Pancreas (tissue), 10 donors: ENCODE measurements at places on chromosomes 1 and 21. TPM values are rescaled to one million over a fixed set of nuclear protein-coding genes. Genes with fewer than 3 reads are reported as not detected.
A peak's percentile ranks its signal among the peaks of the same experiment; 100 is the strongest.

DNA sequence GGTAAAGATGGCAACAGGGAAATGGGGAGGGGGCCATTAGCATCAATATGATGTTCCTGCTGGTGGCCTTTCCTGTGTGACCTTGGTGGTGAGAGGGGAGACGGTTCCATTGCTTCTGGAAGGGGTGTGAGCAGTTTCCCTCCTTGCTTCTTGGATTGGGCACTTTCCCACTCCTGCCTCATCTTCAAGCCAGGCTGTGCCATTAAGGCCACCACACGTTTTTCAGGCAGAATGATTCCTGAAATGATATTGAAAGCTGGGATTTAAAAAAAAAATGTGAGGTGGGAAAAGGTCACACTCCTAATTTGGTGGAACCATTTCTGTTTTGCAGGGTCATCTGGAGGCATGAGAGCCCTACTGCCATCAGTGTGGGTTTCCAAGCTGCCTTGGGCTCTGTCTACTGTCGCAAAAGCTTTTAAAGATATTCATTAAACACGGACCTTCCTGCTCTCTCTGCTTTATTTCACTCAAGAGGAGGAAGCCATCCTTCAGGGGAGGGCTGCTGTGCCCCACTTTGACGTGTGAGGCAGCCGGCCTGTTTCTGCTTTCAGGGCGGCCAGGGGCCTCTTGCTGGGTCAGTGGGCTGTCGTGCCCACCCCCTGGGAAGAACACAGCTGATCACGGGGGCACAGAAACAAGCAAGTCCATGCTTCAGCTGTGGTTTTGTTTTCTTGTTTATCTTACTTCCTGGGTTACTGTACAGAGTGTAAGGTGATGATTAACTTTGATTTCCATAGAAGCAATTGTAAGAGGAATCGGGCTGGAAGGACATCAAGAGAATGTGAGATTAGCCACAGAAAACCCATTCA is 8.0 kb downstream of the RIIAD1 start:
- no peak for DNase-seq

DNA sequence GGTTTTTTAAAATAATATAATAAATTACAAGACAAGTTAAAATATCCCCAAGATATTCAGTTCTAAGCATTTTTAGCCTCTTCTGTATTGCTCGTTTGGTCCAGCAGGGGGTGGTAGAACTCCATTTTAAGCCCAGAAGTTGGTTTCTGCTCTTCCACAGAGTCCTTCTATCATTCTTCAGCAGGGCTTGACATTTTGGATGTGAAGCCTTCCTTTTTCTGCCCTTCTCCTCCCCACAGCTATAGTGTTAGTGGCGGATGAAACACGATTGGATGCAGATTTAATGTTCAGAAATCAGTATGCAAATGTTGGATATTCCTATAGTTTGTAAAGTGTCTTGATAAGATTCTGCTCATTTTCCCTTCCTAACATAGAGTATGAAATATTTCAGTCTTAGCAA is 1.4 kb downstream of the NCAM2 start:
- no peak for DNase-seq

DNA sequence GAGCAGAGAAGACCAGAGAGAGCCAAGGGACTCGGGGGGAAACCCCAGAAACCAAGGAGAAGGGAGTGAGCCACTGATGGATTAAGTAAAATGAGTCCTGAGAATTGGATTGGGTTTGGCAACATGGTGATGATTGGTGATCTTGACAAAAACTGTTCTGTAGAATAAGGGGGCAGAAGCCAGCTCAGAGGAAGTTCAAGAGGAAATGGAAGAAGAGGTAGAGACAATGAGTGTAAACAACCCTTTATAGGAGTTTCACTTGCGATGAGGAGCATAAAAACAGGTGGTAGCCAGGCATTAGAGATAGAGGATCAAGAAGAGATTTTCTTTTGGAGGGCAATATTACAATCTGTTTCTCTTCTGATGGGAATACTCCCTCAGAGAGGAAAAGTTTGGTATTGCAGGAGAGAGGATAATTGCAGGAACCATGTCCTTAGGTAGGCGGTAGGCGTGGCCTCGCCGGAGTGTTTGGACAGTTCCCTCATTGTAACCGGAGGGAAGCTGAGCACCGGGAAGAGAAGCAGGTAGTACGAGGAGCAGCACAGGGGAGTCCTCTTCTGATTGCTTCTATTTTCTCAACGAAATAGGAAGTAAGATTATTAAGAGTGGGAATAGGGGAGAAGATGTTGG is 68.4 kb upstream of the TENT5C start:
- peak; percentile 80 for DNase-seq

DNA sequence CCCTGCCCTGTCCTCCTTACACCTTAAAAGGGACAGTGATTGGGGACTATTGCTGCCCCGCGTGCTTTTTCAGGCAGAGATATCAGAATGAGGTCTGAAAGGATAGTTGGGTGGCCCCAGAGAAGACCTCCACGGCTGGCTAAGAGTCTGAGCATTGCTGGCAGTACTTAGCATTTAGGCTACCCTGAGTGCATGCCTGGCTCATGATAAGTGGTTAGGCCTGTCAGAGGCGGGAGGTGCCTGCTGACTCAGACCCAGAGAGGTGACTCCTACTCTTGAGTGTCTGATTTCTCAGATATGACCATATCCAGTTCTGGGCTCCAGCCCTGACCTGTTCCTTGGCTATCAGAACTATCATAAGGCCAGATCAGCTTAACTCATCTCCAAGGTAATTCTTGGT is 213.7 kb downstream of the PBX1 start:
- peak; percentile 74 for DNase-seq

DNA sequence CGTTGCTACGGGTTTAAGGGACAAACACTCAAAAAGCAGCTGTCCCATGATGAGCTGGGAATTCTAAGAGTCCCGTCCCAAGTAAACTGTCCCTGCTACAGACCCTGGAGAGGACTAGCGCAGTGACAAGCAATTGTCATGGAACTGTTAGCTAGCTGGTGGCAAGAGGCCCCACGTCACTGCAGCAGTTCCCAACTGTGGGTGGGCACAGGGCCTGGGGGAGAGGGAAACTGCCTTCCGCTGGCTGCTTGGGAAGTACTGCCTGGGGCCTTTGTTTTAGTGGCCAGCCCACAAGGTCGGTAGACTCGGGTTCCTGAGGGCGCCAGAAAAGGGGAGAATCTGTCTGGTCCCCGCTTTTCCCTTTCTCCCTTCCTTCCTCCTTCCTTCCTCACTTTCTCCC is 97.4 kb downstream of the LACTBL1 start:
- no peak for DNase-seq

DNA sequence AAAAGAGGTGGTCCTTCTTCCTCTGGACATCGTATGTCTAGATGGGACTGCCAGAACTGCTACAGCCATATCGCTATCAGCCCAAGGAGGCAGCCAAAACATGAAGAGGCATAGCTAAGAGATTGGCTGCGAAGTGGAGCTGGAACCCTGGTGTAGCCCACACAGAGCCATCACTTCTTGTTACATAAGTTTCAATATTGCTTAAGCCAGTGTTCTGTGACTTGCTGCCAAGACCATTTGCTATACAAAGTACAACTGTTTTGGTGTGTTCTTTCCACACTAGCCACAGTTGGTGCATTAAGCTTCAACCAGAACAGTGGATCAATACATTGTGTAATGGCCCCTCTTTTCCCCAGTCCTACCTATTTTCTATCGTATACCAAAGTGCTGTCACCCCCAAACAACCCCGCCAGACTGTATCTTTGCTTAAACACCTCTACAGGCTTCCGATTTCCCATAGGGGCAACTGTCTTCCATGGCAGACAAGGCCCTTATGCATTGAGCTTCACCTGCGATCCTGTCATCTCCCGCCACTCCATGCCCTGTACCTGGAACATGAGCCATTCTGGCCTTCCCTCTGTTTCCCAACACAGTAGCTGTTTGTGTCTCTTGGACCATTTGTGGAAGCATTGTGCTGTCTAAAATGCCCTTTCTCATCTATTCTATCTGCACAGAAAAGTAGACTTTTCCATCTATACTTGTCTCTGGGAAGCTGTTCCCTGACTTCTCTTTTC is 241.8 kb downstream of the TTLL7 start:
- no peak for DNase-seq

- DNase-seq: no peak
These were observed 144.8 kb upstream of the VANGL1 start for GRCh38 chr1:115496904-115497527.

DNA sequence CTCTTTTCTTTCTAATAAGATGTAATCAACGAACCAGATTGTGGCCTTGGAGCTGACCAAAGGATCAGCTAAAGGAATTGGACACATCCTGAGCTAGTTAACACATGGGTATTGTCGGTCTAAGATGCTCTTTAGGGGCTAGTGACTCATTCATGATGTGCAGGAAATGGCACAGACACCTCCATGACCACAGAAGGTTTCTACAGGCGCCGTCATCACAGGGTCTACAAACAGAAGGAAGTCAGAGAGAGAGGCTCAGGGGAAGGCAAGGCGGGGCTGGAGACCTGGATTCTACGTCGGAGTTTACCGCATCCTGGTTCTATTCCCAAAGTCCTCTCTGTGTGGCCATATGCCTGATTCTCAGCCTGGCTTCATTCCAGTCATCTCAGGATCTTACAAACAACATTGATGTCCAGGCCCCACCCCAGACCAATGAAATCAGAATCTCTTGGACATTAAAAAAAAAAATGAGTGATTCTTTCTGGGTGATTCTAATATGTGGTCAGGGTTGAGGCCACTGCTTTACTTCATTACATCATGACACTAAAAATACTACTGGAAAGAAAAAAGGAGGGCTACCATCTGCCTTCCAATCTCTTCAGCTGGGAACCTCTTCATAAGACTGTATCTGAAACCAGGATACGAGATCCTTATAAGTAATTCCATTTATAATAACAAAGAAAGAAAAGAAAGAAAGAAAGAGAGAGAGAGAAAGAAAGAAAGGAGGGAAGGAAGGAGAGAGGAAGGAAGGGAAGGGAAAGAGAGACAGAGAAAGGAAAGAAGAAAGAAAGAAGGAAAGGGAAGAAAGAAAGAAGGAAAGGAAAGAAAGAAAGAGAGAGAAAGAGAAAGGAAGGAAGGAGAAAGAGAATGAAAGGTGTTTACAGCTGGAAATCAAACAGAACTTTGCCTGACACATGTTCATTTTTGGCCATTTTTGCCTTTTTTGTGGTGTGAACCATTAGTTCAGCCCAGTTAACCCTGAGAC is 11.6 kb upstream of the KCNJ15 start:
- no peak for DNase-seq

- no peak for DNase-seq
These were observed 1.1 kb downstream of the SPSB1 start for GRCh38 chr1:9293533-9294404.

- DNase-seq: no peak
These were observed 92.3 kb upstream of the ESRRG start for GRCh38 chr1:216815260-216816131.

DNA sequence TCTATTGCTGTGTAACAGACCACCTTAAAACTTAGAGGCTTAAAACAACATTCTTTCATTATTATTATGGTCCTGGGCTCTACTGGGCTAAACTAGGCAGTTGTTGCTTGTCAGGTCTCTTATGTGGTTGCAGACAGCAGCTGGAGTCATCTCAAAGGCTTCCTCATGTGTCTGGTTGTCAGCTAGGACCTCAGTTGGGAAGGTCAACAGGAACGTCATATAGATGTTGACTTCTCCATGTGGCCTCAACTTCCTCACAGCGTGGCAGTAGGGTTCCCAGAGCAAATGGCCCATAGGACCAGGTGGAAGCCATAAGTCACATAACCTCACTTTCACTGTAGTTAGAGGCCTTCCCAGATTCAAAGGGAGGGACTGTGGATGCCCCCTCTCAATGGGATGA is 15.4 kb upstream of the MEF2D start:
- no peak for DNase-seq

DNA sequence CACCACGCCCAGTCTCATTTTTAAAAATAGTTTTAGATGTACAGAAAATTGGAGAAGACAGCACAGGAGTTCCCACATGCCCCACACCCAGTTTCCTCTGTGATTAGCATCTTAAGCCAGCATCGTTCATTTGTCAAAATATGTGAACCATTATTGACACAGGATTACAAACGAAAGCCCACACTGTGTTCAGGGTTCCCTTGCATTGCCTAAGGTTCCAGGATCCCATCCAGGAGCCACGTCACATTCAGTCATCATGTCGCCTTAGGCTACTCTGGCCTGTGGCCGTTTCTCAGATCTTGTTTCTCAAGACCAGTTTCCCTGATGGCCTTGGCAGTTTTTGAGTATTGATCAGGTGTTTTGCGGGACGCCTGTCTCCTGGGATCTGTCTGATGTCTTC is 34.7 kb upstream of the TNFRSF1B start:
- no peak for DNase-seq

DNA sequence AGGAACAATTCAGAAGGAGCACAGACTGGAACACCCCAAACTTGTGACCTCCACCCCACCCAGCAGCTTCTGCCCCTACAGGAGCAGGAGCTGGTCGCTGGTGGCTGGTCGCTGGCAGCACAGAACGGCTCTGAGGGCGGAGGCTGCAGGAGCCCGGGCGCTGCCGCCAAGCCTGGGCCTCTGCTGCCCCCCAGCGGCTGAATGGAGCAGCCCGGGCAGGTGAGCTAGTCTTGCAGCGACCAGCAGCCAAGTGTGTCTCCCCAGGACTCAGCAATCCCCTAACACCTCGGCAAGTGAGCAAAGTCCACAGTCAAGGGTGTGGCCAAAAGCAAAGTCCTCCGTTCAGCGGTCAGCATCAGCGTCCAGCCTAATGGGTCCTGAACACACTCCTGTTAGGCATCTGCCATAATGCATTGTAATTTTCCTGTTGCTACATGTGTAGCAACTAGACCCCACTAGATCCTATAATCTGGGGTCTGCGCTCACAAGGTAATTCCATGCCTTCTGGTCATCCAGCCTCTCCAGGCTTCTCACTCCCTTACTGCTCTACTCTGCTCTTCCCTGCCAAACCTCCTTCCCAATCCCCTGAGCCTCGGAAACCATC is 12.1 kb upstream of the GJB5 start:
- DNase-seq: peak; percentile 57

CCT8 gene
- polyA plus RNA-seq: 62.6 TPM

ABCG1 gene
- polyA plus RNA-seq: 7.8 TPM

OR14K1 gene
- polyA plus RNA-seq: not detected

ACTL8 gene
- not detected for polyA plus RNA-seq

AXDND1 gene
- 0.45 TPM for polyA plus RNA-seq

PROK1 gene
- polyA plus RNA-seq: 0.53 TPM

TSPAN2 gene
- polyA plus RNA-seq: 1.7 TPM

RAB3B gene
- polyA plus RNA-seq: 0.72 TPM

GPR137B gene
- polyA plus RNA-seq: 4.3 TPM

FMO3 gene
- 2.3 TPM for polyA plus RNA-seq
